ENCODE measurements at places on chromosomes 7 and 10.

- DNase-seq = no peak
Observed at GRCh38 chr7:60017-60675, 132.2 kb upstream of the FAM20C start.

DNA sequence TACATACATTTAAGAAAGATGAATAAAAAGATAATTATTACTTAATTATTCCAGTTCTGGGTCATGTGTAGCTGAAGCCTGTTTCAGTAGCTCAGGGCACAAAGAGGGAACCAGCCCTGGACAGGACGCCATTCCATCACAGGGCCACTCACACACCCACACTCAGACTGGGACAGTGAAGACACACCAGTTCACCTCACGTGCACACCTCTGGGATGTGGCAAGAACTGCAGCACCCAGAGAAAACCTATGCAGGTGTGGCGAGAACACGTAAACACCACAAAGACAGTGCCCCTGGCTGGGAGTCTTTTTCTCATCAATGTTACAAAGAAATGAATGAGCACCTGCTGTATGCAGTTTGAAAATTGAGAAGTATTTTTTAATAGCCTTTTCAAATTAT, 1.6 kb upstream of the IDI1 start:
- DNase-seq = no peak

DNA sequence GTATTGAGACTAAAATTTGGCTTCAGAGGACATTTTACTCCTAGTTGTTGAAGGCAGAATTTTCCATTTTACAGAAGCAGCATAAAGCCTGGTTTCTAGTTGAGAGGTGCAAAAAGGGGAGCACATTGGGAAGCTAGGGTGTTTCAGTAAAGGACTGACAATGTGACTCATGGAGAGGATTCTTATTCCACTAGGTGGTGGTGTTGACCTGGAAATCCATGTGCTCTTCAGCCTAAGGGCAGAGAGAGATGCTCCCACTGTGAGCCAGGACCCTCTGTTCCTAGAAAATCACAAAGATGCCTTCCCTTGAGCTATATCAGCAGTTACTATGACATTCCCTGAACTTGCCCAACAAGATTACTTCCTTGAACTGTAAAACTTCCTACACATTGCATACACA, 687.8 kb downstream of the IPMK start:
- DNase-seq = peak; percentile 7

GRCh38 chr7:85765698-85766298, 578.9 kb upstream of the SEMA3D start:
- DNase-seq = no peak

GRCh38 chr7:2873686-2874551, 29.8 kb upstream of the GNA12 start:
- DNase-seq = peak; percentile 93

GRCh38 chr10:79069325-79070080, 737 bp downstream of the ZMIZ1 start:
- DNase-seq = peak; percentile 49

GRCh38 chr7:3300221-3300650, 816 bp upstream of the SDK1 start:
- DNase-seq = no peak

DNA sequence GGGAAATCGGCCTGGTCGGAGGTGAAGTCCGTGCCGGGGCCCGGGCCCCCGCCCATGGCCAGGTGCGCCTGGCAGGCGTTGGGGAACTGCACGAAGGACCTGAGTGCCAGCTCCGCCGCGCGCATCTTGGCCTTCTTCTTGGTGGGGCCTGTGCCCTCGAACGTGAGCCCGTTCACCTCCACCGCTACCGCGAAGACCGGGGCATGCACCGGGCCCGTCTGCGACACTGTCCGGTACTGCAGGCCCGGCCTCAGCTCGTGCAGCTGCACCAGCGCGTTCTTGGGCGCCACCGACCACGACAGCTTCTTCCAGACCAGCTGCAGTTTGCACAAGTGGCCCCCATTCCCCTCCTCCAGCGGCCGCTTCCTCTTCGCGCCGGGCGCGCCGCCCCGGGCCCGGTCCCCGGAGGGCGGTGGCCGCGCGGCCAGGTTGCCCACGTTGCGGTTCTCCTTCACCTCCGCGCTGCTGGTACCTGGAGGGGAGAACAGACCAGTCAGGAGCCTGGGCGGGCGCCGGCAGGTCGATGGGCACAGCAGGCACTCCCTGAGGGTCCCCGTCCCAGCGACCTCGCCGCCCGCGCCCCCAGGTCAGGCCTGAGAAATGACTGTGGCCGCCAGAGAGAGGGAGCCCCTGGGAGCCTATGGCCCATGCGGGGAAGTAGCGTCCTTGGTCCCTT, 307.4 kb downstream of the WDR37 start:
- no peak for DNase-seq

GRCh38 chr10:29671968-29672367, 37.2 kb upstream of the SVIL start:
- no peak for DNase-seq

- DNase-seq = no peak
Observed at GRCh38 chr7:24346129-24346528, 62.1 kb downstream of the NPY start.

DNA sequence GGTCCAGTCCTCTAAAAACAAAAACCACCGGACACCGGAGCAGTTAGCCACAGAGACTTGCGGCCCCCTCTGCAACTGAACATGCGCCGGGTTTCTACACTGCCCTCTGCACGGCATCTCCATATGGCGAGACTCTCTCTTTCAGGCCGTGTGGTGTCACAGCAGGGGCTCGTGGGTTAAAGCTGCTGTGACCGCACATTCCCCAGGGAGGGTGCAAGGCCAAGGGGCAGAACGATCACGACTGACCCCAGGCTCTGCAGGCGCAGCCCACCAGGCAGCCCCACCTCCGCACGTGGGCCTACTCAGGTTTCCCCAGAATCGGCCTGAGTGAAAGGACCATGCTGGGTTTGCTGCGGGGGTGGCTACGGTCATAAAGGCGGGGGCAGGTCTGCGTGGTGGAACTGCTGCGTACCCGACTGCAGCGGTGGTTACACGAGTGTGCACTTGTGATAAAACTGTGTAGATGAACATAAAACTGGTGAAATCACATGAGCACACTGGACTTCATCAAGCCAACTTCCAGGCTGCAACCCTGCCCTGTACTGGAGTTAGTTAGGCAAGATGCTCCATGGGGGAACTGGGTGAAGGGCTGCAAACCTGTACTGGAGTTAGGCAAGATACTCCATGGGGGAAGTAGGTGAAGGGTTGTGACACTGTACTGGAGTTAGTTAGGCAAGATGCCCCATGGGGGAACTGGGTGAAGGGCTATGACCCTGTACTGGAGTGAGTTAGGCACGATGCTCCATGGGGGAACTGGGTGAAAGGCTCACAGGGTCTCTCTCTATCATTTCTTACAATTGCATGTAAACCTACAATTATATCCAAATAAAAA, 81.4 kb upstream of the PPP2R2D start:
- no peak for DNase-seq

DNA sequence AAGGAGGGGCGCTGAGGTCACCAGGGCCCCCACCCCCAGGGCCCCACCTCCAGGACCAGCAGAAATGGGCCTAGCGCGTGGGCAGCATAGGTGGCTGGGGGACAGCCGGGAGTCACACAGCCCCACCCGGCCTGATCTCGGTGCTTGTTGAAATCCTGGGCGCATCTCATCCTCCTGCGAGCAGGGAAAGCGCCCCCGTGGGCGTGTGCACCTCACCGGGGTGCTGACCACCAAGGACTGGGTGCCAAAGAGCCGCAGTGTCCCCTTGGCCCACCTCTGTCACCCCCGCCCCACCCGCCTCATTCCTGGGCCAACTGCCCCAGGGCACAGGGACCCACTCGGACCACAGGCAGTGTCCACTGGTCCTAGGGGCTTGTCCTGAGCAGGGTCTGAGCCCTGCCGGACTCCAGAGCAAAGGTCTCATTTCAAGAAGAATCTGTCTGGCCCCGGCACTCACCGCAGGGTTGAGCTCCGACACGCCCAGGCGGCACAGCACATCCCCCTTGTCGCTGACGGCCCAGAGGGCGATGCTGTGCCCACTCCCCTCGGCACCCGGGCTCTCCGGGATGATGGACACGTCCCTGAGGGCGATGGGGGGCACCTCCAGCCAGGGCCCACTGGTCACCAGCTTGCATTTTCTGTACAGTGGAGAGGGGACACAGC, 11.4 kb downstream of the BHLHA15 start:
- no peak for DNase-seq

- DNase-seq = peak; percentile 15
Observed at GRCh38 chr7:150753826-150754603, 16.8 kb downstream of the GIMAP5 start.

GRCh38 chr7:21746949-21747348, 198.8 kb downstream of the CDCA7L start:
- no peak for DNase-seq

DNA sequence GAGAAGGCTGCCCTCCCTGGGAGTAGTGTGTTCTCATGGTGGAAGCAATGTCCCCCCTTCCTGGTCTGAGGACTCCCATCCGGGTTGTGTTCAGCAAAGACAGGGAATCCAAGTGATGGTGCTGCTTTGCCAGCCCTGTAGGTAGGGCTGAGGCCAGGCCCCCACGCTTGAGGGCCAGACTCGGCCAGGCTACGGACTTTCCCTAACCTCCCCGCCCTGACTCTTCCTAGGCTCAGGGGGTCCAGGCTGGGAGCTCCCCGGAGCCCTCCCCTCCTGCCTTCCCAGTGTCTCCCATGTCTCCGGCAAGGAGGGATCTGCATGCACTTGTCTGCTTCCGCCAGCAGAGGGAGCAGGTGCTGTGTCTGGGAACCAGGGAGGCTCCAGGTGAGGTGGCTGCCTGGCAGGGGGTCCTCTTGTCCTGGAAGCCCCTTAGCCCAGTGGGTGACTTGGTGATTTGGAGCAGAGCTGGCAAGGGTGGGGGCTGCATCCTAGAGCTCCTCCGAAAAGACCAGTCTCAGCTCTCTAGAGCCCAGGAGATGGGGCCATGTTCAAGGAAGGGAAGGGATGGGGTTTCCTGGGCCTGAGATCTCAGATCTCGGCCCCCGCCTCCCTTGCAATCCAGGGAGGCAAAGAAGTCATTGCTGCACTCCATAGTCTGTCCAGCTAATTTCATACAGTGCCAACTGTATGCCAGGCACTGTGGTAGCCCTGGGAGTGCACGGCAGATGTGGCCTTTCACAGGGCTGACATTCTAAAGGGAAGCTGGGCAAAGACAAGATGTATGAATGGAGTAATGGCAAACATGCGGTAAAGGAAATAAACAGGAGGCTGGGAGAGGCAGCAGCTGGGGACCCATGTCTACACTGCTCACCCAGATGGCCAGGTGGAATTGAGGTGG, 20.3 kb upstream of the SFRP5 start:
- DNase-seq = peak; percentile 82

- DNase-seq = peak; percentile 17
Observed at GRCh38 chr10:59434463-59435321, 72.3 kb upstream of the FAM13C start.

- no peak for DNase-seq
Observed at GRCh38 chr10:119735451-119735850, 9.6 kb downstream of the INPP5F start.

DNA sequence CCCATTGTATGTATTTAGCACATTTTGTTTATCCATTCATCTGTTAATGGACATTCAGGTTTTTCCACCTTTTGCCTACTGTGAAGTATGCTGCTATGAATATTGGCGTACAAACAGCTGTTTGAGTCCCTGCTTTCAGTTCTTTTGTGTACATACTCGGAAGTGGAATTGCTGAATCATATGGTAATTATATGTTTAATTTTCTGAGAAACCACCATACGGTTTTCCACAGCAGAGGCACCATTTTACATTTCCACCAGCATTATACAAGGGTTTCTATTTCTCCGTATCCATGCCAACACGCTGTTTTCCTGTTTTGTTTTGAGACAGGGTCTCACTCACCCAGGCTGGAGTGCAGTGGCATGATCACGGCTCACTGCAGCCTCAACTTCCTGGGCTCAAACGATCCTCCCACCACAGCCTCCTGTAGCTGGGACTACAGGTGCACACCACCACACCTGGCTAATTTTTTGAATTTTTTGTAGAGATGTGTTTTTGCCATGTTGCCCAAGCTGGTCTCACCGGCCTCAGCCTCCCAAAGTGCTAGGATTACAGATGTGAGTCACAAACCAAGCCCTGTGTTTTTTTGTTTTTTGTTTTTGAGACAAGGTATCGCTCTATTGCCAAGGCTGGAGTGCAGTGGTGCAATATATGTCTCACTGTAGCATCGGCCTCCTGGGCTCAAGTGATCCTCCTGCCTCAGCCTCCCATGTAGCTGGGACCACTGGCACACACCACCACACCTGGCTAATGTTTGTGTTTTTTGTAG, 22.1 kb upstream of the FBXW4 start:
- DNase-seq = no peak

DNA sequence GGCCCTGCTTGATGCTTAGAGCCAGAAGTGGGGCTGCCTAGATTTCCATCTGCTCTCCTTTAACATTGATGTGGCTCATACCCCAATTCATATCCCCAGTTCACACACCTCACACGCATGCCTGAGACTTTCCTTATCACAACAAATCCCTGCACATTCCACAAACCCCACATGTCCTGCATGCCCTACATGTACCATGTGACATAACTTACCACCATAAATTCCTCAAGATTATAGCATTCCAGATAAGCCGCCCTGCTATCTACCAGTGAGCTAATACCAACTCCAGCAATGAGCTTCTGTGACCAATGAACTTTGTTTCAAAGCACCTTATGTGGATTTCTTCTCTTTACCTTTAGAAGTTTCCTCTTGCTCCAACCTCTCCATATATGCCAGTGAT, 104.7 kb upstream of the RAB11FIP2 start:
- no peak for DNase-seq

GRCh38 chr7:27516421-27516820, 146.3 kb downstream of the HIBADH start:
- DNase-seq = no peak

GRCh38 chr7:93043385-93043985, 74.3 kb downstream of the SAMD9 start:
- peak; percentile 85 for DNase-seq

DNA sequence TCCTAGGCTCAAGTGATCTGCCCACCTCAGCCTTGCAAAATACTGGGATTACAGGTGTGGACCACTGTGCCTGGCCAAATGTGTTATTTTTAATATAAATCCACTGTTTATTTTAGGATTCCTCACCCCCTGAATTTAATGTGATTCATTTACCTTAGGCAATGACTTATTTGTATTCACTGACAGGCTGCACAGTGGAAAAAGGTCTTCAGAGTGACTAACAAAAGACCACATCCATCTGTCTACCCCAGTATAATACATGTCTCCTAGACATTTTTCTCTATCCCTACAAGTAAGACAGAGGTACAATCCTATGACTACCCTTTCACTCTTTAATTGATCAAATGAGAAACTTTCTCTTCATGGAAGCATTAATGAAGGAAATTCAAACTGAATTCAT, 230.2 kb downstream of the AHR start:
- DNase-seq = no peak

- DNase-seq = no peak
Observed at GRCh38 chr10:96588060-96588554, 1.3 kb upstream of the TM9SF3 start.
